Colonic mucosa (tissue), 4 donors: ENCODE measurements at places on chromosomes 16 and 17. TPM values are rescaled to one million over a fixed set of nuclear protein-coding genes. Genes with fewer than 3 reads are reported as not detected.
A peak's percentile ranks its signal among the peaks of the same experiment; 100 is the strongest.

GPRC5B gene
- total RNA-seq = 3.1 TPM

ARL4D gene
- total RNA-seq = 2.0 TPM

NGFR gene
- 0.49 TPM for total RNA-seq

DNA sequence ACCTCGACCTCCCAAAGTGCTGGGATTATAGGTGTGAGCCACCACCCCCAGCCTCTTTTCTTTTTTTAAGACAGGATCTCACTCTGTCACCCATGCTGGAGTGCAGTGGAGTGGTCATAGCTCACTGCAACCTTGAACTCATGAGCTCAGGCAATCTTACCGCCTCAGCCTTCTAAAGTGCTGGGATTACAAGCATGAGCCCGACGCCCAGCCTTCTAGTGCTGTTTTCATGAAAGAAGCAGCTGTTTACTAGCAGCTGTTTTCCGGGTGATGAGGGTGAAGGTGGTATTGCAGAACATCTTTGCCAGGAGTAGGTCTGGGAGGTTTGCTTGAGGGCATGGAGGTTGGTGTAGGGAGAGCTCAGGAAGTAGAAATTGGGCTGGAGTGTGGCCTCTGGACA, 2.0 kb downstream of the ADCY7 start:
- no peak for DNase-seq
- H3K4me3 ChIP-seq = no peak overlapping the region
- H3K27ac ChIP-seq = no peak overlapping the region
- peaks cover 13% of the 10 kb centered on the region for H3K4me1 ChIP-seq

- peak overlapping the region; percentile 26 for H3K4me3 ChIP-seq
- H3K36me3 ChIP-seq = peaks cover 17% of the 10 kb centered on the region
- peak; percentile 85 for DNase-seq
- peaks cover 23% of the 10 kb centered on the region for H3K4me1 ChIP-seq
- H3K27me3 ChIP-seq = no peaks in the 10 kb centered on the region
Observed at GRCh38 chr17:75844530-75845057, 390 bp upstream of the UNC13D start.

GRCh38 chr16:90077757-90078578, 837 bp upstream of the PRDM7 start:
- DNase-seq = peak; percentile 41
- no peaks in the 10 kb centered on the region for H3K27me3 ChIP-seq
- no peaks in the 10 kb centered on the region for H3K4me1 ChIP-seq
- peak overlapping the region; percentile 29 for H3K4me3 ChIP-seq
- H3K36me3 ChIP-seq = no peaks in the 10 kb centered on the region

DNA sequence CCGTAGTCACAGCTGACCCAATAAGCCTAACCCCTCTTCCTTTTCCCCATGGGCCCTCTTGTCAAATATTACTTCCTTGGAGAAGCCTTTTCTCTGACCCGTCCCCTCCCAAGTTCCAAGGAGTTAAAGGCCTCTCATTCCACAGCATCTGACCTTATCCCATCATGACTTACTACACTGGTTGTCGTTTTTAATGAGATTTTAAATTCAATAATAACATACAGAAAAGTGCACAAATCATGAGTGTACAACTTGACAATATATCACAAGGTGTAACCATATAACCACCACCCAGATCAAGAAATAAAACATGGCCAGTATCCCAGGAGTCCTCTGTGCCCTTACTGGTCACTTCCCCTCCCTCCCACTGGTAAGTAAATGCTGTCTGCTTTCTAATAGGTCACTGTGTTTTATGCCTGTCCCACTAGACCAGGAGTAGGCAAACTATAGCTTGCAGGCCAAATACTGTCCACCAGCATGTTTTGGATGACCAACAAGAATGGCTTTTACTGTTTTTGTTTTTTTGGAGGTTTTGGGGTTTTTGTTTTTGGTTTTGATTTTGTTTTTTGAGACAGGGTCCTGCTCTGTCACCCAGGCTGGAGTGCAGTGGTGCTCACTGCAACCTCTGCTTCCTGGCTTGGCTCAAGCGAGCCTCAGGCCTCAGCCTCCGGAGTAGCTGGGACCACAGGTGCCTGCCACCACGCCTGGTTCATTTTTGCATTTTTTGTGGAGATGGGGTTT, 1.2 kb upstream of the FDXR start:
- peak overlapping the region; percentile 50 for H3K4me3 ChIP-seq
- no peaks in the 10 kb centered on the region for H3K27me3 ChIP-seq
- peak overlapping the region; percentile 85 for H3K27ac ChIP-seq
- no peak for DNase-seq

- peaks cover 4% of the 10 kb centered on the region for H3K36me3 ChIP-seq
- H3K4me3 ChIP-seq = no peak overlapping the region
- peak; percentile 55 for DNase-seq
- peak overlapping the region; percentile 71 for H3K27ac ChIP-seq
Observed at GRCh38 chr16:23434380-23434779, 18.6 kb downstream of the COG7 start.

OR4D1 gene
- not detected for total RNA-seq

DNA sequence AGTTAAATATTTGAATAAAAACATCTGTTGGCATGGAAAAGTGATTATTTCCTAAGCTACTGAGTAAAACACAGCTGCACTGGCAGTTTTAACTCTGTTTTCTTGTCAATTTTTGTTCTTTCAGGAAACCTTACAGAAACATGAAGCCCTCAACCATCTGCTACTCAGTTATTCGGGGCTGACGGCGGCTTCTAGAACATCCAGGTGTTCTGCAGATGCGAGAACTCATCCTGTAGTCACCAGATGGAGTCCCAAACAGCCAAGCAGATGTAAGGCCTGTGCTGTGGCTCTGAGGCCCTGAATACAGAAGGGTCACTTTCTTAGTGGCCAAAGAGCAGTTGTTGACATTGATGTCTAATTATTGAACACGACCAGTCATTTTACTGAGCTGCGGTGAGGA, 15.5 kb downstream of the ARSG start:
- no peak overlapping the region for H3K4me3 ChIP-seq
- H3K36me3 ChIP-seq = no peaks in the 10 kb centered on the region
- H3K27me3 ChIP-seq = no peaks in the 10 kb centered on the region
- no peak for DNase-seq
- H3K4me1 ChIP-seq = no peaks in the 10 kb centered on the region
- no peak overlapping the region for H3K27ac ChIP-seq

- no peaks in the 10 kb centered on the region for H3K4me1 ChIP-seq
- DNase-seq = no peak
- H3K27me3 ChIP-seq = no peaks in the 10 kb centered on the region
- no peak overlapping the region for H3K4me3 ChIP-seq
Observed at GRCh38 chr16:490768-491167, 36.7 kb upstream of the CAPN15 start.

TBC1D3B gene
- 4.5 TPM for total RNA-seq

DNA sequence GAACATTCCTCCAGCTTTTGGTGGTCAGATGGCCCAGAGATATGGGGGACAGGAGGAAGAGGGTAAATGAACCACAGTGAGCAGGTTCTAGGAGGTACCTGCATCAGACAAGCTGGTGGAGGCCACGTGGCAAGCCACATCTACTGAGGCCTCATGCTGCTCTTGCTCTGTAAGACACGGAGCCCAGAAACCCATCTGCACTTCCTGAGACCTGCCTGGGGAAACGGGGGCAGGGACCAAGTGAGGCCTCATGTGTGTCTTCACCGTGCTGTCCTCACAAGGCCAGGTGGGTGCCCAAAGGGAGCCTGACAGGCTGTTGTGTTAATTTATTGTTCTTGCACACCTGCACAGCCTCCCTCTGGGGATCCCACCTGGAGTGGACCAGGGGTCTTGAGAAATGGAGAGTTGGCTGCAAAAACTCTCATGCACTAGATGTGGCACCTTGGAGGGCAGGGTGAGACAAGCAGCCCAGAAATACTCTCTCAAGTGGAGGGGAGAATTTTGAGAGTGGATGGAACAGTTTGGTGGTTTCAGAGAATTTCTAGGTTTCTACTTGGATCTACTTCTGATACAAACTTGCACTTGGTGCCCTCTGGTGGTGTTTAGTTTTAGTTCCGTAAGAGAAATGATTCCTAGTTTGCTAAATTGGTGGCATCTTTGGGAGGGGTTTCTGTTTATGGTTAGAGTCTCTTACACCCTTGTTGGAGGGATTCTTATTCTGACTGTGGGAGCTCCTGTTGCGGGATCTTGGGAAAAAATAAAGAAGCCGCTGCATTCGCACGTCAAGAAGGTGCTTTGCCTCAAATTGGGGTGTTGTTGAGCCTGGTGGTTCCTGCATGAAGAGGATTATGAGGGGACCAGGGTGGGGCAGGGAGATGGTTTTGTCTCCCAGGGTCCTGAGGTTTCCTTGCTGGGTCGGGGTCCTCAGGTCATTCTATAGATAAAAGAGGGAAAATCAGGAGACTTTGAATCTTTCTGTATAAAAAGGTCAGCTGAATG, 47.5 kb downstream of the SLC6A2 start:
- peak; percentile 26 for DNase-seq
- H3K27ac ChIP-seq = no peak overlapping the region
- H3K4me1 ChIP-seq = no peaks in the 10 kb centered on the region
- no peaks in the 10 kb centered on the region for H3K36me3 ChIP-seq
- H3K27me3 ChIP-seq = no peaks in the 10 kb centered on the region
- no peak overlapping the region for H3K4me3 ChIP-seq

DNA sequence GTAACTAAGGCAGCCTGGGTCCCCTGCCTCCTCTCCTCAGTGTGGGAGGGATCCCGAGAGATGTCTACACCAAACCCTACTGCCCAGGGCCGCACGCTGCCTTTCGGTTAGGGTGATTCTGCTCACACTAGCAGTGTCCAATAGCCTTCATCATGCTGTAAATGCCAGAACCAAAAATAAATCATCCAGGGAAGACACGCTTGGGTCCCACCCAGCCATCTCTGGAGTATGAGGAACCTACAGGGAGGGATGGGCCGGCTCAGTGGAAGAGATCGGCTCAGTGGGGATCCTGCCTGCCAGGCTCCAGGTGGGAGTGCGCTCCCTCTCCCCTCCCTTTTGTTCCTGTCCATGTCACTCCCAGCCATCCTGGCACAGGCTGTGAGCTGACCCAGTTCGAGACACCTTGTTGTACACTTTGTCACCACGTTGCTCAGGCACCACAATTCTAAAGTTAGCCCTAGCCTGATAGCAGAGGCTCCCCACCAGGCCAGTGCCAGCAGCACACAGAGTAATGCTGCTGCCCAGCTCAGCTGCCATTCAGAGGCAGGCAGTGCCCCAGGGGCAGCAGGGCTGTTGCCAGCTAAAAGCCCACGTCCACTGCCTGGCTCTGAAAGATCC, 24.5 kb downstream of the PEMT start:
- no peaks in the 10 kb centered on the region for H3K27me3 ChIP-seq
- H3K4me1 ChIP-seq = peaks cover 17% of the 10 kb centered on the region
- DNase-seq = no peak
- H3K4me3 ChIP-seq = no peak overlapping the region

USB1 gene
- total RNA-seq = 34.2 TPM

CALB2 gene
- total RNA-seq = 0.74 TPM

DNA sequence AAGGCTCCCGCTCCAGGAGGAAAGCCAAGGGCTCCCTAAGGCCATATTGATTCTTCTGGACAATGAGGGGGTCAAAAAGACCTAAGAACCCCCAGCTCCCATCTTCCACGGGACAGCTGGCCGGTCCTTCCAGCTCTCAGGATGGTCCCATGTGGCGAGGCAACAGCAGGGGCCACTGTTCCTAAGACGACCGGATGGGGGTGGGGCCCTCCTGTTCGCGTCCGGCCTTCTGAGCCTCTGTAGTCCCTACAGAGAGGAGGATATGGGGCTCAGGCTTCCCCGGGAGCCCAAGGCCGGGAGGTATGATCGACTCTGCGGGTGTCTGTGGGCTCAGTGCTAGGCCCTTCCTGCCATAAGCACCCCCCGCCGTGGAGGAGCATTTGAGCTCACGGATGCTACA, 6.0 kb upstream of the DCXR start:
- no peaks in the 10 kb centered on the region for H3K27me3 ChIP-seq
- H3K4me3 ChIP-seq = no peak overlapping the region
- H3K36me3 ChIP-seq = no peaks in the 10 kb centered on the region
- no peaks in the 10 kb centered on the region for H3K4me1 ChIP-seq

- no peaks in the 10 kb centered on the region for H3K4me1 ChIP-seq
- no peaks in the 10 kb centered on the region for H3K36me3 ChIP-seq
- no peaks in the 10 kb centered on the region for H3K27me3 ChIP-seq
- no peak overlapping the region for H3K4me3 ChIP-seq
- no peak overlapping the region for H3K27ac ChIP-seq
Observed at GRCh38 chr16:10976634-10977033, 32.3 kb downstream of the CLEC16A start.

SULT1A1 gene
- 150 TPM for total RNA-seq

CACNA1H gene
- 14.6 TPM for total RNA-seq

GRCh38 chr17:72306037-72306436, 185.2 kb downstream of the SOX9 start:
- no peak for DNase-seq
- H3K27me3 ChIP-seq = no peaks in the 10 kb centered on the region
- no peak overlapping the region for H3K4me3 ChIP-seq
- no peaks in the 10 kb centered on the region for H3K4me1 ChIP-seq
- H3K27ac ChIP-seq = no peak overlapping the region
- no peaks in the 10 kb centered on the region for H3K36me3 ChIP-seq

ZG16 gene
- 758 TPM for total RNA-seq

TADA2A gene
- total RNA-seq = 22.5 TPM

DNA sequence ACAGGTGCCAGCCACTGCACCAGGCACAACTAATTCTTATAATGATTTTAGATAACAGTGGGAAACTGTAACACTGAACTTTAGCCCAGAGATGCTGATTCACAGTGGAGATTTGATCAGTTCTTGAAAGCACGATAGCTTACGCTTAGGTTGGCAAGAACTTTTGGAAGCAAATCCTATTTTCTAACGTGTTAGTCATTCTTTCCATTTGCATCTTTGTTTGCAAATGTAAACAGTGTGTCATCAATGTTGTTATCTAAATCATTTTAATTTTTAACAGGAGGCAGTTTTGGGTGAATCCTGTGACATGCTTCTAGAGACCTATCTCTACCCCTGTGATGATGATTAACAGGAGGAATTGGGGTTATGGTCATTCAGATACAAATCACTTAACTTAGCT, 35.7 kb upstream of the GNA13 start:
- H3K27ac ChIP-seq = peak overlapping the region; percentile 29
- no peaks in the 10 kb centered on the region for H3K27me3 ChIP-seq
- DNase-seq = no peak
- H3K4me3 ChIP-seq = no peak overlapping the region
- H3K36me3 ChIP-seq = no peaks in the 10 kb centered on the region

- no peaks in the 10 kb centered on the region for H3K27me3 ChIP-seq
- DNase-seq = no peak
Observed at GRCh38 chr16:68528233-68528632, 10.9 kb upstream of the ZFP90 start.
